ENCODE measurements at places on chromosomes 1 and 21. TPM values are rescaled to one million over a fixed set of nuclear protein-coding genes. Genes with fewer than 3 reads are reported as not detected.
A peak's percentile ranks its signal among the peaks of the same experiment; 100 is the strongest.

The COL11A1 gene
- total RNA-seq: 0.29 TPM

The VSIG8 gene
- not detected for total RNA-seq

The CD48 gene
- total RNA-seq: not detected

The FAM72C gene
- total RNA-seq: 2.3 TPM

The PAPPA2 gene
- 0.43 TPM for total RNA-seq

The DNAJC28 gene
- 0.89 TPM for total RNA-seq

The TSPAN1 gene
- 154 TPM for total RNA-seq

DNA sequence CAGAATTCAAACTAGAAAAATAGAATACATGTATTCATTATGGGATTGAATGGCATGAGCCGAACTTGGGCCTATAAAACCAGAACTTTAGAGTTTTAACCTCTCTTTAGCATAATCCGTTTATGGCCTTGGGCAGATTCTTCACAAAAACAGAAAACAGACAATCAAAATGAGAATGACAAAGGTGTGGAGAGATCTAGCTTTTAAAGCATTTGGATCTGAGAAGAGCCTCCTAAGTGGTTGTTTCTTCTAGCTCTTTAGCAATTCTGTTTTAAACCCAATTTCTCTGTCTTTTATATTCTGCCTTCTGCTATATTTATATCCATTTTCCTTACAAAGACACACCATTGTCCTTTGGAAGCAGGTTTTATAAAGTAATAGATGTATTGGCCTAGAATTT is 160.2 kb downstream of the RPS6KC1 start:
- peaks cover 23% of the 10 kb centered on the region for H3K36me3 ChIP-seq
- DNase-seq: no peak
- H3K4me3 ChIP-seq: no peak overlapping the region
- no peaks in the 10 kb centered on the region for H3K4me1 ChIP-seq
- H3K27me3 ChIP-seq: no peaks in the 10 kb centered on the region
- no peak overlapping the region for H3K27ac ChIP-seq

DNA sequence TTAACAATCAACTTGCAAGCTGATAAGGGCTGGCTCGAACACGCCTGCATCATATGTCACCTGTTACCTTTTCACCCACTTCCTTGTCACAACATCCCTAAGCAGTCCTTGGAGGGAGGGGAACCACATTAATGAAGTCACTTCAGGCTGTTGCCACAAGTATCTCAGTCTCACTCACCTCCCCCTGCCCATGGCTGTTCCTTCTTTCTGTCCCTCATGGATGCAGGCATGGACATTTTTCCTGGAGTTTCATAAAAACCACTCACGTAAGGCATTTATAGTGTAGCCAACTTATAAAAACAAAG is 76.8 kb upstream of the ANGPTL1 start:
- no peak overlapping the region for H3K27ac ChIP-seq
- H3K4me3 ChIP-seq: no peak overlapping the region
- H3K27me3 ChIP-seq: no peaks in the 10 kb centered on the region
- DNase-seq: peak; percentile 59
- peaks cover 7% of the 10 kb centered on the region for H3K4me1 ChIP-seq
- H3K36me3 ChIP-seq: no peaks in the 10 kb centered on the region

GRCh38 chr1:209062863-209063262 is 520.7 kb upstream of the CAMK1G start:
- no peaks in the 10 kb centered on the region for H3K36me3 ChIP-seq
- no peak overlapping the region for H3K27ac ChIP-seq
- no peaks in the 10 kb centered on the region for H3K27me3 ChIP-seq
- H3K4me3 ChIP-seq: no peak overlapping the region

DNA sequence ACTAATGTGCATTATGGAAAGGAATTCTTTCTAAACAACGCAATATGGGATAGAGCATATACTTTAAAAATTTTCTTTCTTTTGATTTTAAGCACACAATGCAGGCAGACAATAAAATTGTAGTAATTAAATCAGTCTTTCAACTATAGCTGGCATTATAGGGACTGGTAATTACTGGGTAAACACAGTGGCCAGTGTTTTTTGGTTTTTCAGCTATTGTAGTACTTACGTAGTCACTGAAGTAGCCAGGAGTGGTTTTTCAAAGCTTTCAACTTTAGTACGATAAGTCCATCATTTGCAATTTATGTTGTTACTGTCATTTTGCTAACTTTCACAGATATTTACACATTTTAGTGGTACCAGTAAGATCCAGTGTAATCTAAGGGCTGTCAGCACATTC is 50.6 kb downstream of the RAB3GAP2 start:
- no peaks in the 10 kb centered on the region for H3K36me3 ChIP-seq
- H3K4me3 ChIP-seq: no peak overlapping the region
- no peak for DNase-seq
- no peaks in the 10 kb centered on the region for H3K27me3 ChIP-seq
- no peaks in the 10 kb centered on the region for H3K4me1 ChIP-seq

DNA sequence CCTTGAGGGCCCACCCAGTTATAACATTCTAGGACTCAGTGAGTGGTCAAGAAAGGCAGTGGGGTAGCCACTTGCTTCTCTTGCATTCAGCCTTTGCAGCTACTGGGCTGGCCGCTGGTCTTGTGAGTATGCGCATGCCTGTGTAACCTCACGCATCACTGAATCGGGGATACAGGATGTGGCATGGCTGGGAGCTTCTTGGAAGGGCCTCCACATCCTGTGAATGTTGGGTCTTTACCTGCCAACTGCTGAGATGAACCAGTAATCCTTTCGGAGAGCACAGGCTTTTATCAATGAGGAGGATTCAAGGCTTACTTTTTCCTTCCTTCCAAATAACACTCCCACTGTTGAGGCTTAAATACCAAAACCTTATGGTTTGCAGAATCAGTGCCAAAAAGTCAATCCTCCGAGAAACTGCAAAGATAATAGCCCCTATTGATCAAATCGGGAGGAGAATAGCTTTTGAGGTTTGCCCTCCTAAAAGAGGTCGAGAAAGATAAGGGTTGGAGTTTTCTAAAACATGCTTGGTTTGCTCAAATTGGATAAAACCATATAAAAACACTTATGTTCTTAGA is 198.9 kb upstream of the UBE2U start:
- no peaks in the 10 kb centered on the region for H3K36me3 ChIP-seq
- no peak overlapping the region for H3K27ac ChIP-seq
- DNase-seq: no peak
- H3K27me3 ChIP-seq: no peaks in the 10 kb centered on the region
- H3K4me1 ChIP-seq: peaks cover 18% of the 10 kb centered on the region
- no peak overlapping the region for H3K4me3 ChIP-seq

GRCh38 chr1:54671985-54672608 is 30.5 kb downstream of the MROH7 start:
- H3K27me3 ChIP-seq: no peaks in the 10 kb centered on the region
- no peaks in the 10 kb centered on the region for H3K36me3 ChIP-seq

DNA sequence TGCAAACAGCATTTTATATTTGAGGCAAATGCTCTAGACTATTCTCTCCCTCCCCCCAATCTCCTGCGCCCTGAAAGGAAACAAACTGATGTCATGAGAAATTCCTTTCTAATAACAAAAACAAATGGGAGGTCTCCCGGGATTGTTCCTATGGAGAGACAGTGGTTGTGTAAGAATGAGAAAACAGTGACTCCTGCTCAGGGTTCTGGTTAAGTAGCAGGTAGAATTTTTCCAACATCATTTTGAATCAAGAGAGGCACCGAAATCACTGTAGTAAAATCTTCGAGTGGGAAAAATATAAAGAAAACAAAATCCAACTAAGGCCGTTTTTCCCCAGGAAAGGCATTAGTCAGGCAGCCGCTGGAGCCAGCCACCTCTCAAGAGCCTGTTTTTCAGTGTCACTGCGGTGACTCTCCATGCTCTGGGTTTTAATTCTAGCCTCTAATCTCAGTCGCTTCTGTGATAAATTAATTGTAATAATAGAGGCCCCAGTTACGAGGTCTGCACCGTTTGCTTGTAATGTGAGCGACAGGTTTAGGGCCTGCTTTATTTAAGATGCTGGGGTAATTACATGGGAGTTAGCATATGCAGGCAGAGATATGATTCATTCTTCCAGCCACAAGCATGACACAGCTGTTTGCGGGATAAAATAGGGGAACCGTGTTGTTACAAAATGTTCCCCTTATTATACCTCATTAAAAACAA is 80.3 kb downstream of the RNF220 start:
- peaks cover 13% of the 10 kb centered on the region for H3K4me1 ChIP-seq
- H3K27me3 ChIP-seq: no peaks in the 10 kb centered on the region
- no peak overlapping the region for H3K27ac ChIP-seq
- H3K36me3 ChIP-seq: no peaks in the 10 kb centered on the region
- H3K4me3 ChIP-seq: no peak overlapping the region

- DNase-seq: peak; percentile 25
- peak overlapping the region; percentile 64 for H3K27ac ChIP-seq
- H3K27me3 ChIP-seq: peaks cover 7% of the 10 kb centered on the region
- no peaks in the 10 kb centered on the region for H3K36me3 ChIP-seq
Measured at GRCh38 chr1:69568421-69569174, 876 bp downstream of the LRRC7 start.

GRCh38 chr1:91889717-91890459 is 3.9 kb upstream of the TGFBR3 start:
- peaks cover 7% of the 10 kb centered on the region for H3K4me1 ChIP-seq
- DNase-seq: no peak
- H3K36me3 ChIP-seq: no peaks in the 10 kb centered on the region

DNA sequence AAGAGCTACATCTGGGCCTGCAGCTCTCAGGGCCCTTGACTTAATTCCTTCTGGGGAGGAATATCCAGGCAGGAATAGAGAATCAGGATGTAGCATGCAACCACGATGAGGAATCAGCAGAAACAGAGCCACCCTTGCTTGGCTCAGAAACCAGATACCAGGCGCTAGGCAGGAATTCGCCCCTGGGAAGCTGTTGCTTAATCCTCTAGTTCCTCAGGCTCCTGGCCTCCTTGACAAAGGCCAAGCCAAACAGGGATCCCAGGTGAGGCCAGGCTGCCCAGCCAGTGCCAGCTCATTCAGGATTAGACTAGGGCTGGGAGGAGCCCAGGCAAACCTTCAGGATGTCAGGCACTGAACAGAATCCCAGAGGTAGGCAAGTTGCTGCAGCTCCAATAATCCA is 48.2 kb upstream of the IRF2BP2 start:
- peaks cover 18% of the 10 kb centered on the region for H3K4me1 ChIP-seq
- no peaks in the 10 kb centered on the region for H3K27me3 ChIP-seq
- H3K27ac ChIP-seq: peak overlapping the region; percentile 52
- H3K36me3 ChIP-seq: no peaks in the 10 kb centered on the region

GRCh38 chr1:41498391-41498790 is 13.9 kb upstream of the EDN2 start:
- peaks cover 50% of the 10 kb centered on the region for H3K4me1 ChIP-seq
- no peaks in the 10 kb centered on the region for H3K36me3 ChIP-seq
- H3K27ac ChIP-seq: peak overlapping the region; percentile 87
- DNase-seq: no peak
- H3K27me3 ChIP-seq: no peaks in the 10 kb centered on the region
- H3K4me3 ChIP-seq: no peak overlapping the region

- H3K4me3 ChIP-seq: no peak overlapping the region
- H3K27me3 ChIP-seq: no peaks in the 10 kb centered on the region
- no peak overlapping the region for H3K27ac ChIP-seq
- H3K36me3 ChIP-seq: peaks cover 31% of the 10 kb centered on the region
- no peak for DNase-seq
Measured at GRCh38 chr1:172613294-172613693, 45.6 kb upstream of the FASLG start.

GRCh38 chr1:228866468-228866867 is 131.2 kb downstream of the RHOU start:
- peak; percentile 52 for DNase-seq
- H3K4me3 ChIP-seq: no peak overlapping the region
- no peaks in the 10 kb centered on the region for H3K27me3 ChIP-seq
- H3K36me3 ChIP-seq: no peaks in the 10 kb centered on the region
- peaks cover 27% of the 10 kb centered on the region for H3K4me1 ChIP-seq
- peak overlapping the region; percentile 48 for H3K27ac ChIP-seq

GRCh38 chr1:219526074-219526473 is 86.8 kb downstream of the ZC3H11B start:
- DNase-seq: no peak
- H3K27me3 ChIP-seq: no peaks in the 10 kb centered on the region
- no peak overlapping the region for H3K4me3 ChIP-seq
- no peaks in the 10 kb centered on the region for H3K4me1 ChIP-seq
- no peaks in the 10 kb centered on the region for H3K36me3 ChIP-seq

- H3K36me3 ChIP-seq: no peaks in the 10 kb centered on the region
- DNase-seq: peak; percentile 82
- no peaks in the 10 kb centered on the region for H3K4me1 ChIP-seq
Measured at GRCh38 chr1:184329962-184330868, 56.6 kb upstream of the C1orf21 start.

GRCh38 chr1:182309631-182310351 is 81.8 kb downstream of the GLUL start:
- peaks cover 2% of the 10 kb centered on the region for H3K4me1 ChIP-seq
- H3K27me3 ChIP-seq: no peaks in the 10 kb centered on the region
- no peak for DNase-seq
- no peak overlapping the region for H3K4me3 ChIP-seq

GRCh38 chr1:39540504-39541031 is 36.0 kb downstream of the PABPC4 start:
- H3K27me3 ChIP-seq: no peaks in the 10 kb centered on the region
- H3K27ac ChIP-seq: peak overlapping the region; percentile 1
- no peak for DNase-seq
- H3K4me1 ChIP-seq: no peaks in the 10 kb centered on the region
- H3K4me3 ChIP-seq: no peak overlapping the region

DNA sequence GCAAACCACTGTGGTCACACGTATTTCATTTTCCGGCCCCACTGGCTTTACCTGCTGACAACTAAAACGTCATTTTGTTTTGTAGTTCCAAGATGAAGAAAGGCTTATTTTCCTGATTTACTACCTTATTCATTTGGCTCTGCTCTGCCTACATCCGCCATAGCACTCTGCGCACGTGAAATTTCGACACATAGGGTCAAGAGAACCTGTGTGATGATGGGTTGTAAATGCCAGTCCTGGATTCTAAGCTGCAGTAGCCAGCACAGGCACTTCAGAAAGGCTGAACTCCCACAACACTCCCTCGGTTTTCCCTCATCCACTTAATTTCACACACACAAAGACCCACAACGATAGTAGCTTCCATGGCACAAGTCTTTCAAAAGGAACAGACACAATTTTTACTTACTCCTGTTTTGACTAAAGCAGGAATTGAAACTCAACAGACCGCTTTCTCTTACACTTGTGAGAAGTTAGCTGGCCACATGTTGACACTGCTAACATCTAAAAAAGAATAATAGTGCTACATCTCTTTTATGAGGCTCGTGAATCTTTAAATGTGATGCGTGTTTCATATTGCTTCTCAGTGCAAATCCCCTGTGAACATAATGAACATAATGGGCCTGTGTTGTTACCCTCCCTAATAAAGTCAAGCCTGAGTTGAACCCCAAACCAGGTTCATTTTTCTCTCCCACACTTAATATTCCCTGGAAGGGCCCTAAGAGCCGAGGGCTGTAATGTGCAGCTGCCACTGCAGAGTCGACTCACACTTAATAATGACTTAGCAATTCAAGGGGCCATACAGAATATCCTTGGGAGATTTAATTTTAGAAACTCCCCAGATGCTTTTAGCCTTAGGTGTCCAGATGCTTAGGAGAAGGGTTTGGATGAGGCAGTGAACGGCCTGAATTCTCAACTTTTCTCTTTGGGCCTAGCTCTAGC is 1.5 kb upstream of the RUNX1 start:
- H3K27ac ChIP-seq: peak overlapping the region; percentile 79
- no peaks in the 10 kb centered on the region for H3K36me3 ChIP-seq
- no peak for DNase-seq
- H3K4me3 ChIP-seq: no peak overlapping the region
- peaks cover 36% of the 10 kb centered on the region for H3K4me1 ChIP-seq
